Stimulated activated CD8-positive, alpha-beta memory T cell treated with anti-CD3 and anti-CD28 coated beads, Interleukin-2, amount 100 ng/mL, for 1 hour (primary cell): ENCODE measurements at places on chromosomes 4 and X.

- no peak for DNase-seq
These were observed 333.3 kb upstream of the DDX53 start for GRCh38 chrX:22666441-22666840.

DNA sequence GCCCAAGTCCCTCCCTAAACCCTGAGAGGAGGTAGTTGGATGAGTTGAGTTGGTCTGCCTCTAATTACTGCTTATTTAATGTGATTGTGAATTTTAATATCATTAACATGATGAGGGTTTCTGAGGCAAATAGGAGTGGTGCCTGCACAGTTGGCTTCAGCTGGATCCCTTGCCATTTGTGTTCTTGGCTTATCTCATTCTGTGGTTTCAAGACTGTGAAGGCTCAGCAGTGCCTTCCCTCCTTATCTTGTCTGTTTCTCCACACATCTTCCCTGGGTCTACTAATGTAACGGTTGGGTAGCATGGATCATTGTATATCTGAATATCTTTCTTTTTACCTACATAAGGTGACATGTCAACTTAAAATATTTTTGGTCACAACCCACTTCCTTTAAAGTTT, 1.6 kb upstream of the SLC10A4 start:
- DNase-seq: no peak

DNA sequence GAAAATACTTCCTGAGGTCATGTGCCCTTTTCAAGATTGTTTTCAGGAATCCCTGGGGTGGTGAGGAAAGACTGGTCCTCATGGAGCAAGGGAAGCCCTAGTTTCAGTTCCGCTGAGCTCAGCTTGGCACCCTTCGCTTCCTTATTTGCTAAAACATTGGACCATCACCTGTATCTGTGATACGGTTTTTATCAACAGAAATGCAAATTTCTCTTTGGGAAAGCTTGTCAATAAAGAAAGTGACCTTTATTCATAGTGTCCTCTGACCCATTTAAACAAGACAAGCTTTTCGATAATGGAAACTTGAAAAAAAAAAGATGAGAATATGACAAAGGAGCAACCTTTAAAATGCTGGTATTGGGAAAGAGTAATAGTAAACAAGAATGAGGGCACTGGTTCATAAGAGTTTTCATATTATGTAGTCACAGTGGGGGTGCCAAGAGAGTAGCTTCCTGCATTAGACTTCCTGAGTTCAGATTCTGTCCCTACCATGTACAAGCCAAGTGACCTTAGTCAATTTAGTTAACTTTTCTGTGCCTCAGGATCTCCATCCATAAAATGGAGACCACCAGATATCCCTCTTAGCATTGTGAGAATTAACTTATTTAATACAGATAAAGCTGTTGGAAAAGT, 57.0 kb upstream of the RAI2 start:
- DNase-seq: no peak

DNA sequence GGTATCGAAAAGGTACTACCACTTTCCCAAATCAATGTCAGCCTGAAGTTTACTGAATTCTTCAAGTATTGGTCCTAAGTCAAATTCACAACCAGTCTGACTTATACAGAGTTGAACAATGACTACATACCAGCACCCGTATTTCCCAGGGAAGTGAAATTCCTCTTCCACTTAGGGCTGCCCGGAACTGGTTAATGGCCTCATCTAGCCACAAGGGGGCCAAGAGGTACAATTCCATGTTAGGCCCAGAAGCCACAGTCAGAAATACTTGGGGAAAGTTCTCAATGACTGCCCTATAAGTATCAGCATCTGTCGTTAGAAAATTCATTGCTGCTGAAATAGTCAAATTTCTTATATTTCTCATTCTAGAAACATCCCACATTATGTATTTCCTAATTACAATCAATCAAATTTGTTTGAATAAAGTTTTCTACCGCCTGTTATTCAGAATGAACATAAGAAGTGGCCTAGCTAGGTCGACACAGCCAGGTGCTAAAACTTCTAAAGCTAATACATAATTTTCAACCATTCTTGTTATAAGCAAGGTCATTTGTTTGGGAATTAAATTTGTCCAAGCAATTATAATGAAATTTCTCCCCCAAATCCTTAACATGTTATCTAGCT, 5.6 kb upstream of the PCDH7 start:
- DNase-seq: no peak

DNA sequence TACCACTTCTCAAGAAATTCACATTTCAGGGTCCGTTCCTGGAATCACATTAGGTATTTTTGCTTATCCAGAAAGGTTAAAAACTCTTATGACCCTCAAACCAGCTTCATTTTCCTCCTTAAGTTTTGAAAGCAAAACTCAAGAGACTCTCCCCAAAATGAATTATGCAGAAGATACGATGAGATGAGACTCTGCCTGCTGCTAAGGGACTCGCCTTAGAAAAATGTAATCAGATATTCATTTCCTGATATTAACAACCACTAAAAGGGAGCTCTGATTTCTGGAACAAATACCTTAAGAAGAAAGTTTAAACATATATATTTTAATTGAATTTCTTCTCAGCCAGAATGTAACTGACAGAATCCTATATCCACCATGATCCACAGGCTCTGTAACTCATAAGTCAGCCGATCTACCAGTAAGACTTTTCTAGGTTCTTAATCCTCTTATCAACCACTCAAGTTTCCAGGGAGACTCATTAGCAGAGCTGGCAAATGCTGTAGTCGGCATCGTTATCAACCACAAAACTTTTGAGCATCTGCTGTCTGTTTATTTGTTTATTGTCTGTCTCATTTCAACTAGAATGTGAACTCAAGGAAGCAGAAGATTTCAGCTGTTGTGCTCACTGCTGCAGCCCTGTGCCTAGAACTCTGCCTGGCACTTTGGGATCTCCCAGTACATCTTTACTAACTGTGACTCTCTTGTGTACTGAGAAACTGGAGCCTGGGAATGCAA, 112.5 kb downstream of the LDB2 start:
- no peak for DNase-seq

DNA sequence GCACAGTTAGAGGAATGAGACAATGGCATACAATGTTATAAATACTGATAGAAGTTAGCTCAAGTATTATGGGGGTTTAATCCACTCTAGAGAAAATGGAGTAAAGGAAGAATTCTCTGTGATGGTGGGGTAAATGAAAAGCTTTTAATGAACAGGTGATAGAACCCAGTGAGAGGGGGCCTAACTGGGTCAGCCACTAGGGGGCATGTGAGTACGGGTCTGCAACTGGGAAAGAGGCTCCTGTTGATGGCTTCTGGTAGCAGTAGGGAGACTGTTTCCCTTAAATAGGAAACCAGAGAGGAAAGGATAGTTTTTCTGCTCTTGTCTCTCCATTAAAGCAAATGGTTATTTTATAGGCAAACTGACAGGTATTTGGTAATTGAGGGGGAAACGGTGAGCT, 132.8 kb upstream of the GPR101 start:
- no peak for DNase-seq

GRCh38 chrX:46255046-46255445, 290.2 kb downstream of the ZNF674 start:
- no peak for DNase-seq

GRCh38 chr4:164379694-164380093, 374.2 kb upstream of the SMIM31 start:
- no peak for DNase-seq
